Bronchial epithelial cell (primary cell): ENCODE measurements at places on chromosomes 7 and 10. TPM values are rescaled to one million over a fixed set of nuclear protein-coding genes. Genes with fewer than 3 reads are reported as not detected.
A peak's percentile ranks its signal among the peaks of the same experiment; 100 is the strongest.

The PRSS37 gene
- total RNA-seq = not detected in 2 replicates

- DNase-seq = no peak
Measured at GRCh38 chr7:155384751-155385150, 73.2 kb upstream of the EN2 start.

DNA sequence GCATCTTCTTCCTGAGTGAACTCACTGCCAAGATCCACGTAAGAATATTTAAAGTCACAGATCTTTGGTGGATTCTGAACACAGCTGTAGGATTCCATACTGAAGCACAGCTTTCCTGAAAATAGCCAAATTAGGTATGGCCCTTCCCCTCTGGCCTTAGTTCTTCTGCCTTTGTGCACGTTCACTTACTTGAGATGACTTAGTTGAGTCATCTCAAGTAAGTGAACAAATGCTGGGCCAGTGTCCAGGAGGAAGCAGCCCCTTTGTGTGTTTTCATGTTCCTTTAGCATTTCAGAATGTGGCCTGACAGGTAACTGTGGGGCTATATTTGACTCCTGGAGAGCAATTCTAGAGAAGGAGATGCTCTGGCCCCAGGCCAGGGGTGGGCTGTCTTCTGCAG is 51.5 kb downstream of the CCNY start:
- peak; percentile 78 for DNase-seq

DNA sequence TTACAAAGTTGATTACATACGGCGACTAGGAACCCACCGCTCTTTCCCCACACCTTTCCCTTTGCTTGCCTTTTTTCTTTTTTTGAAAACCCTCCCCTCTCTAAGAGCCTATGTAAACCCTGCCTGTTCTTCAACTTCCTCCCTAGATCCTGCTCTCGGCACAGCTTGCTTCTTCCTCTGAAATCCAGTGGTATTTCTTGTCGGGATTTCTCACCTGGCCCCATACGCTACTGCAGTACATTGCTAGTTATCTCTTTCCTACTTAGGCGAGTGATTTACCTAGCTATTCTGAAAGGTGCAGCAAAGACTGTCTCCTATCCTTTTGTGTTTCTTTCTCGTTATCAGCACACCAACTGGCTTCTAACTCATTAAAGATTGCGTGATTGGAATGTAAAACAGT is 371.1 kb downstream of the PRPF18 start:
- no peak for DNase-seq

The SPDYE2B gene
- total RNA-seq = not detected in 2 replicates

- DNase-seq = no peak
Measured at GRCh38 chr7:155342313-155342712, 44.6 kb downstream of the INSIG1 start.
